ENCODE measurements at places on chromosomes 3 and 15.

- no peak for DNase-seq
These were observed 37.2 kb upstream of the ANPEP start for GRCh38 chr15:89851673-89852341.

GRCh38 chr15:40594429-40594836 lies 384 bp downstream of the KNL1 start:
- peak; percentile 45 for DNase-seq

DNA sequence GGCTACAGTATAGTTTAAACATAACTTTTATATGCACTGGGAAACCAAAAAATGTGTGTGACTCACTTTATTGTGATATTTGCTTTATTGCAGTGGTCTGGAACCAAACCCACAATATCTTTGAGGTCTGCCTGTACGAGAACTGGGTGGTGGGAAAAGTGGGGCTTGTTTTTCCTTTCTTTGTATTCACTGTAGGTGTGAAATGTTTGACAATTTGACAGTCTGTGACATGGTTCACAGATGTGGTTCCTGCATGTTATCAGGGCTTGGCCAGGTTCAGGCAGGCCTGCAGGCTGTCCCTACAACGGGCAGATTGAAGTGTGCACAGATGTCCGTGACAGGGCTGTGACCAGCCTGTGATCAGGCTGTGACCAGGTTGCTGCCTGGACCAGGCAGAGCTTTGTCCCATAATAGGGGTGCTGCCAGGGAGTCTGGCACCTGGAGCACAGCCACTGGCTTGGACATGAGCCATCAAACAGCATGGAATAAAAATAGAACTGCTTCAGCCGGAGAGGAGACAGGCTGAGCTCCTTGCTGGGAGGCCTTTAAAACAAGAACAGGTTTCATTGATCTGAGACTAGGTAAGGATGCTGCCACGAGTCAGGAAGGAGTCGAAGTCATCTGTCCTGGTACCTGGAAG lies 61.0 kb downstream of the KLF13 start:
- peak; percentile 59 for DNase-seq

- DNase-seq = no peak
These were observed 45.2 kb downstream of the CGGBP1 start for GRCh38 chr3:88013592-88013991.

DNA sequence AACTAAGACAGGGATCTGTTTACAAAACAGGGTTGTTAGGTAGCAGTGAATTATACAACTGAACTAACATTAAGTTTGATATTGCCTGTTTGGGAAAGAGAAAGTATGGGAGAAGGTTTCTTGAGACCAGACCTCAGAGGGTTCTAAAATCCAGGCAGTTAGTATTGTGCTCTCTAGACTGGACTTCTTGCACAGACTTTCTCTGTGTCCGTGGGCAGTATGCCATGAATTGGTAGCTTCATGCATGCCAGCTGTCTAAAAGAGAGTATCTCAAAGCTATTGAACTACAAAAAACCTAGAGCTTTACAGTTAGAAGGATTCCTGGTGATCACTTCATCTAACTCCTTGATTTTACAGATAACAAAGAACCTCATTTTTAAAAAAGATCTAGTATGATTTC lies 12.5 kb downstream of the SAMD7 start:
- no peak for DNase-seq

GRCh38 chr3:196988241-196989029 lies 19.8 kb upstream of the PIGZ start:
- no peak for DNase-seq
